ENCODE measurements at places on chromosomes 16 and 17.

DNA sequence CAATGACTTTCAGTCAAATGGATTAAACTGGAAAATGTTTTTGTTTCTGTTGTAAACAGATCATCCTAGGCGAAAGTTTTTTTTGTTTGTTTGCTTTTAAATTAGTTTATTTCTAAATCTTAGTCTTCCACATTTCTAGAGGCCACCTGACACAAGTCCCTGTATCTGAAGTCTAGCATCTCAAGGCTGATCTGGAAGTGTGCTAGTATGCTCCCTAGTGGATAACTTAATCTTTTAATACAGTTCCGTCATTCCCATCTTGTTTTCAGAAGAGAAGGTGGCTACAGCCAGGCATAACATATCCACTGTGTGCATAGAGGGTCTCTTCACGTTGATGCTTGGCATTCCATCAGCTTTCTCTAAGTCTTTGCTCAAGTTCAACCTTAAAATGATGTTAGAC, 7.6 kb downstream of the IFT20 start:
- DNase-seq: no peak

DNA sequence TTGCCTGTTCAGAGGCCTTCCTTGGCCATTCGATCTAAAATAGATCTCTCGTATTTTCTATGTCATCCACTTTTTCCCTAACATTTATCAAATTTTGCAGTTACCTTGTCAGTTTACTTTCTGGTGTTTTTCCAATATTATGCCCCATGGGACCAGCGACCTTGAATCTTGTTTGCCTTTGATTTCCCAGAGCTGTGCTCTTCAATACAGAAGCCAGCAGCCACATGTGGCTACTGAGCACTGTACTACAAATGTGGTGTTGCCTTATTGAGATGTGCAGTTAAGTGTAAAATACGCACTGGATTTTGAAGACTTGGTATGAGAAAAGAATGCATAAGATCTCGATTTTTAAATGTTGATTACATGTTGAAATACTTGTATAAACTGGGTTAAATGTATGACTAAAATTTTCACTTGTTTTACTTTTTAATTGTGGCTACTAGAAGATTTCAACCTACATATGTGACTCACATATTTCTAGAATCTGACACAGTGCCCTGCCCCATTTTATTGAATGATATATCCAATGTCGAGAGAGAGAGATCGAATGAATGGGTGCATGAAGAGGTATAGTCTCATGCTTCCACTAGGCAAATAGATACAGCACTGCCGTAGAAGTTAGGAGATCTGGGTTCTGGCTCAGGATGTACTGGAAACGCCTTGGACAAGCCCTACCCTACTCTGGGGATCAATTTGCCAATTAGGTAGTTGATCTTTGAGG, 824 bp upstream of the PSME3 start:
- DNase-seq: no peak

DNA sequence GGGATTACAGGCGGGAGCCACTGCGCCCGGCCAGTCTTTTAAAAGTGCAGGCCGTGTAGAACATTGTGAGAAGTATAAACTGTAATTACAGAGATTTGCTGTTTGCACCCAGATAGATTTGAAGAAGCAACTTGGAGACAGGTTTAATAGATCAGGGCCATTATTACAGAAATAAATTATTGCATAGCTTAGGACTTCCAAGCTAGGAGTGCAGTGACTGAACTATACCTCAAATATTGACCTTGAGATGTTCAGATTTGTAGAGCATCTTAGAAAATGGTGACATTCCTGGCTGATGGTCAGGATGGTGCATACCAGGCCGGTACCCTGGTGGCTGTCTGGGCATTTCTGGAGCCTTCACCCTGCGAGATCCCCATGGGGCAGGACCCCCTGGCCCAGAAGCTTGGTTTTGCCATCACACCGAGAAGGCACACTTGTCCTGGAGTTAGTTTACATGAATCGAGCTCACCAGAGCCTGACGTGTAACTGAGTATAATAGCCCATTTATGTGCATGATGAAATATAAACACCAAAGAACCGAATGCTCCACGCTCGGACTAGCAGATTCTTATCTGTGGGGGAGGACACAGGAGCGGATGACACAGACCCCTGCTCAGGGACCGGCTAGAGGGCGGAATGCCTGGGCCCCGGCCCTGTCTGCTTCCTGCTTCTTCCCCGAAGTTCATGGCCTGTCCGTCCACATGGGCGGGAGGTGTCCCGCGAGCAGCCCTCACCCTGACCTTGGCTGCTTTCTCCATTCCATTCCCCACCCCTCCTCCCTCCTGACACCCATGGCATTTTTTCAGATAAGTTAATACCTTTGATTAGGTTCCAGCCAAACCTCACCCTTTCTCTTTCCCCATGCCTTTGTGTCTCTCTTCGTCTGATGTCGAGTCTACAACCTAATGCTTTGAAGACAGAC, 32.1 kb downstream of the CCDC40 start:
- no peak for DNase-seq

DNA sequence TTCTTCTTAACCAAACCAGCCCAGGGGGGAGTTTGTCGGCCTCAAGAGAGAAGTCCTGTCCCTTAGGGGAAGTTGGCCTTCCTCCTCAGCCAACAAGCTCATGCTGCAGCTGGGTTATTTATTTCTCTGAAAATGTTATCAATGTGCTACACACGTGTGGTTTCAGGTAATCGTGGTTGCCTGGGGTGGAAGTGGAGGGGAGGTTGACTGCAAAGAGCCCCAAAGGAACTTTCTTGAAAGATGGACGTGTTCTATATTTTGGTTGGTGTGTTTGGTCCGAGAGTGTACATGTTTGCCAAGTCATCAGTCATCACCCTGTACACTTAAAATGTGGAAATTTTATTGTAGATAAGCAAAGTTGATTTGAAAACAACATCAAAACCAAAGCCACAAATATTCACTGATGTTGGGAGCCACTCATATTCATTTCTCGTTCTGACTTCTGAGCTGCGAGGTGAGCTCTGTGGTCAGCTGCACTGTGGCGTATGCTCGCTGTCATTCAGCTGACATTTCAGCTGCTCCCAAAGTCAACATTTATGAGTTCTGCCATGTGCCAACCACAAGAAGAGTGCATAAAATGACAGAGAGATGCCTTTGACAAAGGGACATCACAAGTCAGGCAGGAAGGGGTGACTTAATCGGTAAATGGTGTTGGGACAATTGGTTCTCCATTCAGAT, 26.5 kb upstream of the ADGRG1 start:
- no peak for DNase-seq

DNA sequence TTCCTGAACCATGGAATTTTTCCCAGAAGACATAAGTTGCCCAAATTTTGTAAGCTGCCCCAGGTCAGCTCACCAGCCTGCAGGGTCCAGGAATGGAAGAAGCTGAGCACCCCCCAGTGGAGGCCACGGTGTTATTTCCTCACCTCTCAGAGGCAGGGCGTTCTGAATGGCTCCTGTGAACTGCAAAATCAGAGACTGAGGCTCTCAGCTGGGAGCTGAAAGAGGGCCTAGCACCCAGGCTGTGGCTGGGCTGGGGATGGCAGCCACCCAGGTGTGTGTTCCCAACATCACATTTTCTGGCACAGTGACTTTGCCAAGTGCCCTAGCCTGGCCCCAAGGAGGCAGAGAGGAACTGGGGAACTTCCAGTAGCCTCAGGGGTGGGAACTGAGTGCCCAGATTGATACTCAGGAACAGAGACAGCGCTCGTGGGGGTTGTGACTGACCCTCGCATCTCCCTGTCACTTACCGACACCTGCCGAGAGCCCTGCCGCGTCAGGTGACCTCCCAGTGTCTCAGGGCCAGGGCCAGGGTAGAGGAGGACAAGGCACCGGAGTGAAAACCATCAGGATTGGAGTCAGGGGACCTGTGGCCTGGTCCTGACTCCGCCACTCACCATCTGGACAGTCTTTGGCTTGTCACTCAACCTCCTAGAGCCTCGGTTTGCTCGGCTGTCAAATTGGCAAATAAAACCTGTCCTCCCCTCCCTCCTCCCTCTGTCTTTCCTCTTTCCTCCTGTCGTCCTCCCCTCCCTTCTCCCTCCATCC, 11.3 kb downstream of the CACNG4 start:
- DNase-seq: peak; percentile 41

DNA sequence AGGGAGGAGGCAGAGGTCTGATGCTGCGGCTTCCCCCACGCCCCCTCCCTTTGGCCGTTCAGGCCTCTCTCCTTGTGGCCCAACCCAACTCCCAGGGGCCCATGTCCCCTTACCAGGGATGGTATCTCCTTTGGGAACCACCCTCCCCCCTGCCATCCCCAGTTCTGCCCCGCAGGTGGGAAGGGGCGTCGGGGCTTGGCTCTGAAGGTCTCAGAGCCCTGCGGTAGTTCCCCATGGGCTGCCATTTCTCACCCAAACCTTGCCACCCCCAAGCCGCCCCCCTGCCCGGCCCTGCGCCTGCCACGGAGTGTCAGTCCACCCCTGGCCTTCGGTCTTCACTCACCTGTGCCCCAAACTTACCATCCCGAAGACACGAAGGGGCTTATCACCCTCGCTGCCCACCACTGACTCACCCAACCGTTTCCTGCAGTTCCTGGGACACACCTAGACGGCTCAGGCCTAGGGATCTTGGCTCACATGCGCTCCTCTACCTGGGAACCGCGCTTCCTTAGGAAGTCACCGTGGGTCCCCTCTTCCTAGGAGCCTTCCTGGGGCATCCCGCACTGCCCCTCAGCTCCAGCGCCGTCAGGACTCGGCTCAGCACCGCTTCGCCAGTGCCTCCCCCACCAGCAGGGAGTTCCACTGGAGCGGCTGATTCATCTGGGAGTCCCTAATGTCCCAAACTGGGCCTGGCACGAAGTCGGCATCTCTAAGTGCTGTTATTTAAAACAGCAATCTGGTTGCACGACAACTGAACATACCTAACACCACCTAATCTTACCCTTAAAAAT, 1.1 kb upstream of the DOC2A start:
- no peak for DNase-seq

Data from DMS 273 treated with DMSO at 0.1 percent for 48 hours (cell line).